ENCODE measurements at places on chromosomes 1 and 21.

DNA sequence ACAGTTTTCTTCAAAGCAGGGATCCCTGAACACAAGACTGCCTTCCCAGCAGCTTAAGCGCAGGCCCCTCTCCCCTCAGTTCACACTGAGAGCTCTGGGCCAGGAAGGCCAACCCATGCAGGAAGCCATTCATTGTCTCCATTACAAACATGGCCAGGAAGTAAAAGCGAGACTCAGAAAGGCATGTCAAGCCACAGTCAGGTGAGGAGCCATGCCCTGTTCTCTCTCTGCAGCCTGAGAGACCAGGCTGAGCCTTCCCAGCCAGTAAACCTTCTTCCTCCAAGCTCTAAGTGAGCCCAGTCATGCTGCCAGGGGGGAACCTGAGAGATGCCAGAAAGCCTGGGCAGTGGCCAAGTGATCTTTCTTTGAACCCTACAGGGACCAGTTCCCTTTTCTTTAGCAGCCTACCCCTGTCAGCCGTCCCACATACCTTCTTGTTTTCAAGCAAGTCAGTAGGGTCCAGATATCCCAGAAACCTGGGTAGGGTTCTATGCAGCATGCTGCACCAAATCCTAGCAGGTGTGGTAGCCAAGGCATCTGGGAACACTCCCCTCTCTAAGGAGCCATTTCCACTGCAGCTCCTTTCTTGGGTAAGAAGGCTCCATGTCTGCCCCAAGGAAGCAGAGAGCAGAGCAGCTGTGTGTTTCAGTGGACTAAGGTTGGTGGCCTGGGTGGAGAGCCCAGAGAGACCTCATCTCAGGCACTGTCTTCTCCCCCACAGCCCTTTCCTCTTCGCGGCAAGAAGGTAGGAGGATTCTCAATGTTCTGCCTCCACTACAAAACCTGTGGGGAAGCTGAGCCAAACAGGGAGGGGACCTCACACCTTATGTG is 977 bp downstream of the TRAF3IP3 start:
- DNase-seq = no peak

GRCh38 chr1:198619375-198620140 is 19.3 kb upstream of the PTPRC start:
- no peak for DNase-seq

DNA sequence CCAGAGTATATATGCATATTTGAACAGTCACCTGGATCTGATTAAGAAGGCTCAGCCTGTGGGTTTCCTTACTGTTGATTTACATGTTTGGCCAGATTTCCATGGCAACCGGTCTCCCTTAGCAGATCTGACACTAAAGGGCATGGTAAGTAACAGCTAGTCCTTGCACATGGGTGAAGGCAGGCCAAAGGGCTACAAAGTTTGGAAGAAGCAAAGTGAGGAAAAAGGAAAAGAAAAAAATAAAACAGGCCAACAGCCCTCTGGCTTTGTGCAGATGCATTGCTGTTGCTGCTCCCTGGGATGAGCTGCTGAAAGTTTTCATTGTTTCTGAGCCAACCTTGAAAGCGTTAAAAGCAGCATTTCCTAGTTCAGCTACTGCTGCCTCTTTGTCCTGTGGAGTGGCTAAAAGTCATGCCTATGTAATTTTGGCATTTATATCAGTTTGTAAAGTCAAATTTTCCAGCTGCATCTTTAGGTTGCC is 176.5 kb upstream of the HOOK1 start:
- no peak for DNase-seq

DNA sequence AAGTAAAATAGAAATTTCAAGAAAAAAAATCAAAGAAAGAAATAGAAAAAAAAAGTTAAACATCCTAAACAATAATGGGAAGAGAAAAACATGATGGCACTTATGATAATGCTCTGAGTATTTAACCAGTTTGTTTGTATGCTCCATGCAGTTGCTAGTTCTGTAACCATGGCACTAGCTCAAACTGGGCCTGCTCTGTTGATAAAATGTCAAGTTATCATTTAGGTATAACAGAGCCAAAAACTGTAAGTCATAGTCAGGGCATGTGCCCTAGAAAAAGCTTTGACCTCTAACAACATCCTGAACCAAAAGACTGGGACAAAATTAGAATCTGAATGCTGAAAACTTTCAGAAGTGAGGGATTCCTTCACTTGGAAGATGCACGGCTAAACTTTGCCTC is 148.9 kb downstream of the KCNT2 start:
- no peak for DNase-seq

DNA sequence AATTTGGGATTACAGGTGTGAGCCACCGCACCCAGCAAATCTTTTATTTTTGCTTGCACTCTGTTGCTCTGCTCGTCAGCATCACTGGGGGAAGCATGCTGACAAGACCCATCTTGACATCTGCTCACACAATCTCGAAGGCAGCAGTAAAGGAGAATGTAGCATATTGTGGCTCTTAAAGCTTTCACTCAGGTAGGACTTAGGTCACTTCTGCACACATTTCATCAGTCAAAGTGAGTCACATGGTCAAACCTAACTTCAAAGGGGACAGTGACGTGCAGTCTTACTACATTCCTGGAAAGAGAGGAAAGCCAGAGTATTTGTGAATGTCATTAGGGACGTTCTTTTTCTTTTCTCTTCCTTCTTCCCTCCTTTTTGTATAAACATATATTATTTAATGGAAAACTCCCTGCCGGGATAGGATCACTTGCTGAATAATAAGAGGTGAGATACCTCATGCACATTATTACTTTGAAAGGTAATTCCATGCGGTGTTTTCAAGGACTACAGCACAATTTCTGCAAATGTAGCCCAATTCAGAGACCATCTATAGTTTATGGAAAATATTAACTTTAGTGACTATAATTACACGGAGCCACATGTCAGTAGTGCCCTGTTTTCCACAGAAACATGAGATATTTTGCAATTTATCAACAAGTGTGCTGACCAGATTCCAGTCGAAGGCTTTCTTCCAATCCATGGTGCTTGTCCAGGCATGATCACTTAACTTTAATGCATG is 19.3 kb upstream of the ACBD6 start:
- DNase-seq = no peak

DNA sequence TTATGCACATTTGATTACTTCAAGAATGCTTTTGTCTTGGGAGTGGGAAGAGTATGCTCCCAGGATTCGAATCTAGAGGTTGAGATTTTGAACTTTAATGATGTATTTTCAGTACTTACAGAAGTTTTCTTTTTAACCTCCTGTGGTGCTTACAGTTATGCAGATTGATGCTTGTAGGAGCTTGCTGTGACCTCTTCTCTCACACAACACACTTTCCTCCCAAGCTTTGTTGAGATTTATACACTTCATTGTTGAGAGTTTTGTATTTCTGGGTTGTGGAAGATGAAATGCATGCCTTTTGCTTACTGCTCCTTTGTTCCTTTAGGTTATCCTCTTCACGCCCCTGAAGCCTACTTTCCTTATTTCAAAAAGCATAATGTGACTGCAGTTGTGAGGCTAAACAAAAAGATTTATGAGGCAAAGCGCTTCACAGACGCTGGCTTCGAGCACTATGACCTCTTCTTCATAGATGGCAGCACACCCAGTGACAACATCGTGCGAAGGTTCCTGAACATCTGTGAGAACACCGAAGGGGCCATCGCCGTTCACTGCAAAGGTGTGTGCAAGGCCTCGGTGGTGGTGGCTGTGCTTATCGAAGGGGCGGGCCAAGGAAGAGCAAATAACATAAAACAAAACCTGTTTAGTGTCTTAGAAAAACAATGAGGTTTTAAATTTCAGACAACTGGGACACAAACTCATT is 75.5 kb upstream of the GPR88 start:
- no peak for DNase-seq

DNA sequence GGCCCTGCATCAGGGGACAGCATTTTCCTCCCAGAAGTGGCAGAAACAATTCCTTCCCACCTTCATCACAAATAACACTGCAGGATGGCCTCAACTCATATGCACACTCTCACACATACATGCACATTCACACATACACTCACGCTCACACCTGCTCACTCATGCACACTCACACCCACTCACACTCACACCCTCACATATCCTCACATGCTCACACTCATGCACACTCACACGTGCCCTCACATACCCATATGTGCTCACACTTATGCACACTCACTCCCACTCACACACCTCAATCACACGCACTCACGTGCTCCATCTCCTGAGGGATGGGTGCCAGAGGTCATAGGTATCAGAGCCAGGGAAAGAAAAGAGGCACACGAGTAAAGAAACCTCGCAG is 77.1 kb downstream of the NFASC start:
- DNase-seq = no peak

- no peak for DNase-seq
These were observed 504.5 kb downstream of the LMO4 start for GRCh38 chr1:87833166-87833565.

DNA sequence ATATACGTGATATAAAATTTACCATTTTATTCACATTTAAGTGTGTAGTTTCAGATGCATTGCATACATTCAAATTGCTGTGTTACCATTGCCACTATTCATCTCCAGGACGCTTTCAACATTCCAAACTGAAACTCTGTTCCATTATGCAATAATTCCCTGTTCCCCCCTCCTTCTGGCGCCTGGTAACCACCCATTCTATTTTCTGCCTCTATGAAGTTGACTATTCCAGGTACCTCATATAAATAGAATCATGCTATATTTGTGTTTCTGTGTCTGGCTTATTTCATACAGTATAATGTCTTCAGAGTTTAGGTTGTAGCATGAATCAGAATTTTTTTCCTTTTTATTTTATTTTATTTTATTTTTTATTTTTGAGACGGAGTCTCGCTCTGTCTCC is 41.7 kb downstream of the SLC22A15 start:
- DNase-seq = no peak

DNA sequence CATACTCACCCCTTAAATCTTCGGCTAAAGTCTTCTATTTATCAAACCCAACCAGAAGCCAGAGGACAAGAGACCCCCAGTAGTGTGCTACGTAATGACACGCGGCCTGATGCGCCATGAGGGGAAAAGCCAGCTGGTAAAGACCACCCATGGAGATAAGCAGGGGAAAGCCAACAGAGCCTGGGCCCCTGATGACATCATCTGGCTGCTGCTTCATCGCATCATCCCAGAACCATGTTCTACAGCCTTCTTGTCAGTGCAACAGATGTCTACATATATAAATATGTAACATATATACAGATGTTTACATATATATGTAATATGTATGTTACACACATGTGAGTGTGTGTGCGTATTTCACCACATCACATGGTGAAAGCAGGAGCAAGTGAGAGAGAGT is 81.7 kb upstream of the VANGL1 start:
- DNase-seq = no peak

- no peak for DNase-seq
These were observed 107.7 kb upstream of the ERRFI1 start for GRCh38 chr1:8133657-8134430.

Measured in stimulated activated CD4-positive, alpha-beta T cell treated with anti-CD3 and anti-CD28 coated beads, Interleukin-1b, Interleukin-23, amount 100 ng/mL, for 4 hours (primary cell).